ENCODE measurements at places on chromosomes 6 and 20. TPM values are rescaled to one million over a fixed set of nuclear protein-coding genes. Genes with fewer than 3 reads are reported as not detected.

DNA sequence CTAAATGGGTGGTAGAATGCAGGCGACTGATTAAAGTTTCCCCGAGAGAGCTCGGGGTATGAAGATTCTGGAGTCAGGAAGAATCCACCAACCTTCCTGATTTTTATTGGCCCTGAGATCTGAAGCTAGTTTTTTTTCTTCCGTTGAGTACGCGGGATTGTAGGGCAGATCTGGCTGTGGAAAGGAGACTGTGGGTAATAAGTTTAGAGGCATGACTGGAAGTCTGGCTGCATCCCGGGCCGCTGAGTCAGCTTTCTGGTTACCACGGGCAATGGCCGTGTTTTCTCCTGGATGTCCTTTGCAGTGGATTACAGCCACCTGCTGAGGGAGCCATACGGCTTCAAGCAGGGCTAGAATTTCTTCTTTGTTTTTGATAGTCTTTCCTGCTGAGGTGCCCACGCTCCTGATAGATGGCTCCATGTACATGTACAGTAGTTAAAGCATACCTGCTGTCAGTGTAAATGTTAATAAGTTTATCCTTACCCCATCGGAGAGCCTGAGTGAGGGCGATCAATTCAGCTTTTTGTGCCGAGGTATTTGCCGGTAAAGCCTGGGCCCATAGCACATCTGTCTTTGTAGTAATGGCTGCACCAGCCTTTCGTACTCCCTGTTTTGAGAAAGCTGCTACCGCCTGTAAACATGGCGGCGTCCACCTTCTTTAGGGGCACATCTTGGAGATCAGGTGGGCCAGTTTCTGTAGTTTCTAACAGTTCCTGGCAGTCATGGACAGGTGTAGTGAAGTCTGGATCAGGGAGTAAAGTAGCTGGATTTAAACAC lies 154.0 kb downstream of the TRIM27 start:
- H3K27me3 ChIP-seq, result peaks cover 45% of the 10 kb centered on the region
- H3K4me1 ChIP-seq, result no peaks in the 10 kb centered on the region
- H3K4me3 ChIP-seq, result no peak overlapping the region
- H3K27ac ChIP-seq, result no peak overlapping the region

DNA sequence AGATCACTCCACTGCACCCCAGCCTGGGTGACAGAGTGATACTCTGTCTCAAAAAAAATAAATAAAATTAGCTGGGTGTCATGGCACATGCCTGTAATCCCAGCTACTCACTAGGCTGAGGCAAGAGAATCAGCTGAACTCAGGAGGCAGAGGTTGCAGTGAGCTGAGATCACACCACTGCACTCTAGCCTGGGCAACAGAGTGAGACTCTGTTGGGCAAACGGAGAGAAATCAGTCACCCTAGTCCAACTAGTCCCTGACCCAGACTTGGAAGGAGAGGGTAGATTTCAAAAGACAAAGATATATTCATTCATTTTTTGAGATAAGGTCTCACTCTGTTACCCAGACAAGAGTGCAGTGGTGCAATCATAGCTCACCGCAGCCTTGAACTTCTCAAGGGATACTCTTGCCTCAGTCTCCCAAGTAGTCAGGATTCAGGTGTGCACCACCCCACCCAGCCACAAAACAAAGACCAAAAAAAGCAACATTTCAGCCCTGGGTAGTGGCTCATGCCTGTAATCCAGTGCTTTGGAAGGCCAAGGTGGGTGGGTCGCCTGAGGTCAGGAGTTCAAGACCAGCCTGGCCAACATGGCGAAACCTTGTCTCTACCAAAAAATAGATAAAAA lies 26.2 kb upstream of the NCOA3 start:
- no peak overlapping the region for H3K4me3 ChIP-seq
- no peak for DNase-seq
- H3K27ac ChIP-seq, result no peak overlapping the region
- H3K36me3 ChIP-seq, result no peaks in the 10 kb centered on the region
- no peaks in the 10 kb centered on the region for H3K27me3 ChIP-seq

DNA sequence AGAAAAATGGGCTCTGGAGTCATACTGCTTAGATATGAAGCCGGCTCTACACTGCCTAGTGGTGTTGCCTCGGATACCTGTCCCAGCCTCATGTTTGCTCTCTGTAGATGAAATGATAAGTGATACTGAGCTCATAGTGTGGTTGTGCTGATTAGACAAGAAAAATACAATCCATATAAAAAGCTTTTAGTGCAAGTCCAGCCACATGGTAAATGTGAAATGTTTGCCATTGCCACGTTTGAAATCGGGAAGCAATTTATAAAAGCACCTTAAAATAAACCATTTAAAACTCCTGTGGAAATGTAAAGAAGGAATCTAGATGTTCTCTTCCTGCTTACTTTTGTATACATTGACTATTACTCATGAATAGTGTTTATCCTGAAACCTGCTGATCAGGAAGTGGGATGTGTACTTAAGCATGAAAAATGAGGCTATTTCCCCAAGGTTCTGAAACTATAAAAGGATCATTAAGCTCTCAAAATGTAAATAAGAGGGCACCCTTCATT lies 13.1 kb upstream of the PBOV1 start:
- DNase-seq, result no peak
- no peaks in the 10 kb centered on the region for H3K36me3 ChIP-seq
- H3K27ac ChIP-seq, result no peak overlapping the region

DNA sequence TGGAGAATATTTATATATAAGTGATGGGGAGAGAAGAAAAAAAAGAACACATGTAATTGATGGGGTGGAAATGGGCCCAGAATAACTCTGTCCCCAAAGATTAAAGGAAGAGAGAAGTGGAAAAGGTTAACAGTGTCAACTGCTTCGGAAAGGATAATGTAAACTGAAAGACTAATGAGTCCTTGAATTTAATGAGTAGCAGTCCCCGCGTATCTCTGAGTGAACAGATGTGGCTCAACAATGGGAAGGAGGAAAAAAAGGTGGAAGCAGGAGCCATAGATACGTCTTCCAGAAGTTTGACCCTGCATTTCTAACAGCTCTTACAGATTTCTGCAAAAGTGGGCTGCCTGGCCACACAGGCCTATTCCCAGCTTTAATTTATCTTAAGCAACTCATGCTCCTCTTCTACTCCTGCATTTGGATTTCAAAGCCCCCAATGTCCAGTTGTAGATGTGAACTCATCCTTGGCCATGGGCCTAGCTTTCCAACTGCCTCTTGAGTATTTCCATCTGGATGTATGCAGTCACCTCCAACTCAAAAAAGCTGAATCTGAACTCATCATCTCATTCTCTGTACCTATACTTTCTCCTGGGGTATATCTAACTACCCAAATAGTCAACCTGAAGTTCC lies 61.3 kb downstream of the DST start:
- no peaks in the 10 kb centered on the region for H3K36me3 ChIP-seq
- DNase-seq, result no peak
- no peak overlapping the region for H3K27ac ChIP-seq
- no peaks in the 10 kb centered on the region for H3K27me3 ChIP-seq
- no peak overlapping the region for H3K4me3 ChIP-seq

DNA sequence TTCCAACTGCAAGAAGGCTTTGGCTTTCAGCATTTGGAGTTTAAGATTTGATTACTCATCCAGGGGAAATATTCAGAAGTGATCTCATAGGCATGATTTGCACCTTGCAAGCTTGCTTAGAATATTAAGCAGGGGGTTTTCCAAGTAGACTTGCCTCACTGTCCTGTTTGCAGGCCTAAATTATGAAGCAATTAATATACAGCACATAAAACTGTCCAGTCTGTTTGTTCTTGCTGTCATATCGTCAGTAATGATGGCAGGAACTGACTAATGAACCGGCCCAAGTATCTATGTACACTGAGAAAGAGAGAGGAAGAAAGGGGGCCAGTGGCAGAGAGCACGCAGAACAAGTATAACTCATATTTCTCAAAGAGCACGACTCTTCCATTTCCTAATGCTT lies 212.5 kb upstream of the SUPT3H start:
- DNase-seq, result peak; percentile 23
- H3K4me3 ChIP-seq, result no peak overlapping the region
- peaks cover 6% of the 10 kb centered on the region for H3K4me1 ChIP-seq
- H3K27ac ChIP-seq, result peak overlapping the region; percentile 45
- H3K36me3 ChIP-seq, result no peaks in the 10 kb centered on the region

- no peak for DNase-seq
- H3K36me3 ChIP-seq, result no peaks in the 10 kb centered on the region
- peaks cover 15% of the 10 kb centered on the region for H3K4me1 ChIP-seq
- H3K4me3 ChIP-seq, result no peak overlapping the region
Observed at GRCh38 chr6:139982195-139982594, 607.7 kb upstream of the CITED2 start.

DNA sequence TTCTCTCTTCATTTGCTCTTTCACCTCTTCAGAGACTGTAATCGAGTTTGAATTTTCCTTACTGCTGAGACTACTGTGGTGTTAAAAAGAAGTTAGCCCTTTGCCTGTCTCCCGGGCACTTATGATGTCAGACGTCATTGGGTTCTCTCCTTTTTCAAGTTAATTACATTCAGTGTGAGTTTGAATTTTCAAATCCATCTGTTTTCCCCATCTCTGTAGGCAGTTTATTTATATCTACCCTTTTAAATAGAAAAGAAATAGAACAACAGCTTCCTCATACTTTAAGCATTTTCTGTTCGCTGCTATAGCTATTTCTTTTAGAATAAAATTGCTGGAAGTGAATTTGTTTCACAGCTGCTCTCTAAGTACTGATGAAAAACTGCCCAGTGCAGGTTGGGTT lies 81.4 kb downstream of the MCHR2 start:
- H3K4me1 ChIP-seq, result no peaks in the 10 kb centered on the region
- H3K36me3 ChIP-seq, result no peaks in the 10 kb centered on the region
- DNase-seq, result no peak
- H3K4me3 ChIP-seq, result no peak overlapping the region
- H3K27ac ChIP-seq, result no peak overlapping the region

DNA sequence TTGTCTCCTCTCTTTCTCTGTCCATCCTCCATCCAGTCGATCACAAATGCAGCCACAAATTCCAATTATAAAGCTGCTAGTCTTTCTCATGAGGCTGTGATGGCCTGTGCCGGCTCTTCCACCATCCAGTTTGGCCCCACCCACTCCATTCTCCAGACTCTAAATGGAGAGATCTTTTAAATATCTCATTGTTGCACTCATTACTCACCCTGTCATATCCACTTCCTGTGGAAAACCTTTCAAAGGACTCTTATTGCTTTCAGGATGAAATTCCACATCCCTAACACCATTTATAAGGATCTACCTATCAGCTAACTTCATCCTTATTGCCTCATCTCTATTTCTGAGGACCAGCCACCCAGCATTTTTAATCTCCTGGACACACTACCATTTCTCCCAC lies 70.6 kb downstream of the NRN1 start:
- DNase-seq, result no peak
- no peak overlapping the region for H3K4me3 ChIP-seq
- H3K27ac ChIP-seq, result no peak overlapping the region
- no peaks in the 10 kb centered on the region for H3K27me3 ChIP-seq
- no peaks in the 10 kb centered on the region for H3K36me3 ChIP-seq
- H3K4me1 ChIP-seq, result no peaks in the 10 kb centered on the region

GRCh38 chr20:61588411-61589385 lies 336.6 kb downstream of the CDH4 start:
- H3K4me1 ChIP-seq, result no peaks in the 10 kb centered on the region
- no peak overlapping the region for H3K27ac ChIP-seq
- H3K27me3 ChIP-seq, result no peaks in the 10 kb centered on the region
- no peaks in the 10 kb centered on the region for H3K36me3 ChIP-seq

DNA sequence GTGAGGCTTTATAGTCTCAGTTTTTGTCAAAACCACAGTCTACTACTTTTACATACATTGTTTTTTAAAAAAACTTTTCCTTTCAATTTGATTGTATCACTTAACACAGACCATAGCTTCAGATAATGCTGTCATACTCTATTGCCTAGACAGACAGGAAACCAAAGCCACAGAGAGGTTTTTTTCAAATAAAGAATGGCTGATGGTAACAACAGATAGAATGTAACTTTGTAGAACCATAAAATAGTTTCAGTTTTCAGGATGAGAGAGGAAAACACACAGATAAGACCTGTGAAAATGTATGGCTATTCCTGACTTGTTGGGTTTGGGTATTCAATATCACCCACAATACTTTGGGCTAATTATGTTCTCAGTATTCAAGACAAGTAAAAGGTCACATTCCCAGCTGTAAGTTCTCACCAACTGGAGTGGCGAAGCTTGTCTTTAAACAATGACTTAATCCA lies 94.0 kb downstream of the ADGRG6 start:
- no peak overlapping the region for H3K27ac ChIP-seq
- H3K36me3 ChIP-seq, result no peaks in the 10 kb centered on the region
- no peak for DNase-seq
- H3K4me1 ChIP-seq, result no peaks in the 10 kb centered on the region

- no peaks in the 10 kb centered on the region for H3K36me3 ChIP-seq
- H3K4me1 ChIP-seq, result no peaks in the 10 kb centered on the region
- H3K27me3 ChIP-seq, result no peaks in the 10 kb centered on the region
Observed at GRCh38 chr20:50312682-50313521, 122.3 kb downstream of the CEBPB start.

- no peaks in the 10 kb centered on the region for H3K27me3 ChIP-seq
- H3K36me3 ChIP-seq, result no peaks in the 10 kb centered on the region
- no peak for DNase-seq
- H3K4me3 ChIP-seq, result no peak overlapping the region
- H3K27ac ChIP-seq, result no peak overlapping the region
- H3K4me1 ChIP-seq, result no peaks in the 10 kb centered on the region
Observed at GRCh38 chr6:157203312-157203744, 120.0 kb downstream of the TMEM242 start.

DNA sequence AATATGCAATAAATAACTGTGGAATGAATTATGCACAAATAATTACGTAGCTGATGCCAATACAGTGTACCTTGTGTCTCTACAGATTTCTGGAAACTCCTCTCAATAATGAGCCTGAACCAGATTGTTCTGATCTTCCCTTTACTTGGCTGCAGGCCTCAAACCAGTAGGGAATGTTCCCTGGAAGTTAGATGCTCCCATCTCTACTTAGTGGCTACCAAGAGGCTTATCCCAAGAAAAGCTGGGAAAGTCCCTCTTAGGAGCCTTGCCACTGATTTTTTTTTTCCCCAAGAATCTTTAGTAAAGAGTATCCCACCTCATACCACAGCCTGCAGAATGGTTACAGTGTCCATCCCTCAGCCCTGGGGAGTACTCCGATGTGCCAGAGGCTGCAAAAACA lies 702.1 kb downstream of the RFPL4B start:
- H3K4me3 ChIP-seq, result no peak overlapping the region
- DNase-seq, result no peak
- no peaks in the 10 kb centered on the region for H3K36me3 ChIP-seq

DNA sequence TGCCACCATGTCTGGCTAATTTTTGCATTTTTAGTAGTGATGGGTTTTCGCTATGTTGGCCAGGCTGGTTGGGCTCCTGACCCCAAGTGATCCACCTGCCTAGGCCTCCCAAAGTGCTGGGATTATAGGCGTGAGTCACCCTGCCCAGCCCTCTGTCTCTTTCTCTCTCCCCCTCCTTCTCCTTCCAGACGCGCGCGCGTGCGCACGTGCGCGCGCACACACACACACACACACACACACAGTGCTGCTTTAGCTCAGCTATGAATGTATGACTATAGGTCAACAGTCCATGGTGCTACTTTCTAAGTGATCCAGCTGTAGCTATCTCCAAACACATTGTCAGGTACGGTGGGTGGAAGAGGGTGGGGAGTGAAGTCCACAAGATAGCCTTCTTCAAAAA lies 449.5 kb downstream of the PHF3 start:
- H3K27me3 ChIP-seq, result no peaks in the 10 kb centered on the region
- H3K4me1 ChIP-seq, result no peaks in the 10 kb centered on the region
- H3K4me3 ChIP-seq, result no peak overlapping the region
- no peaks in the 10 kb centered on the region for H3K36me3 ChIP-seq

LY6G6C gene
- not detected for total RNA-seq

OR5V1 gene
- total RNA-seq, result not detected

KCNK16 gene
- not detected for total RNA-seq

HLA-DPA1 gene
- total RNA-seq, result 48.0 TPM

NOX3 gene
- total RNA-seq, result not detected

SSTR4 gene
- not detected for total RNA-seq

WFDC5 gene
- total RNA-seq, result not detected

CLVS2 gene
- total RNA-seq, result 0.14 TPM

FAXC gene
- total RNA-seq, result 11.3 TPM

SIRPD gene
- not detected for total RNA-seq

Measured in uterus (tissue), 4 donors.